ENCODE measurements at places on chromosomes 2 and 18.

DNA sequence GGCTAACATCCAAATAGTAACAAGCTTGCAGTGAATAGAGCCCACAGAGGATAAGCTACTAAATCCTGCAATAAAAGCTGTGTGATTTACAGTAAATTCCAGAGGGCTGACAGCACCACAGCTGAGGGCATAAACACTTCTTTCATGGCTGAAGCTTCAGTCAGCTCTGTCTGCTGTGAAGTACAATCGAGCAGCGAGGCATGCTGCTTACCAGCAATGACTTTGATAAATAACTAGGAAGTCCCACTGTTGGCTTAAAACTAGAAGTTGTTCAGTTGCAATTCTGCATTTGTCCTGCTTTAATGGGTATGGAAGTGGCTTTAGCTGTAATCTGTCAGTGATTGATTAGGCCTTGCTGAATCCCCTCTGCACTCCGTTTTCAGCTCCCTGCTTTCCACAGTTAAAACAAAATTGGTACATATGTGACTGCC, 65.2 kb upstream of the FIGN start:
- DNase-seq, result no peak

GRCh38 chr18:8948471-8949149, 153.9 kb upstream of the NDUFV2 start:
- DNase-seq, result no peak

- DNase-seq, result no peak
Observed at GRCh38 chr2:56288838-56289580, 105.2 kb downstream of the CCDC85A start.

- no peak for DNase-seq
Observed at GRCh38 chr2:222442665-222443064, 18.3 kb downstream of the SGPP2 start.
